ENCODE measurements at places on chromosomes 7 and 10.

- no peak for DNase-seq
These were observed 45.1 kb upstream of the INHBA start for GRCh38 chr7:41747961-41748360.

DNA sequence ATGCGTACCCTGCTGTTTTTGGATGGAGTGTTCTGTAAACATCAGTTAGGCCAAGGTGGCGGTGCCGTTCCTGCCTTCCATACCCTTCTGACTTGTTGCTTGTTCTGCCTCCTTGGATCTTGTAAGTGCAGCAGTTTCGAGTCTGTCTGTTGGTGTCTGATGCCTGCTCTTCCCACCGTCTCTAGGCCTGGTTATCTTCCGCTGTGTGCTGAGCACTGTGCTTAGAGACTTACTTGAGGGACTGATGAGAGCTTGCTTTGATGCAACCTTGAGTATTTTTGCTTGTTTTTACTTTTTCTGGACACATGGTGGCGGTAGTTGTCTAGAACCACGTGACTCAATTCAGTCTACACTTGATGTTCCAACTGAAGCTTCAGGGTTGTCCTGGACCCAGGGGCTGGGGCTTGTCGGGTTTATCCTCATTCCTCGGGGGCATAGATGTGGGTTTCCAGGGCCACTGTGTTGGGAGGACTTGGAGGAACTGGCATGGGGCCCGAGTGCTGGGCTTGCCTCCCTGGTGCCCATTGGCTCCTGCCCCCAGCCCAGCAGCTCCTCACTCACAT lies 14.4 kb upstream of the SPRN start:
- no peak for DNase-seq

GRCh38 chr7:36972140-36972518 lies 247.8 kb upstream of the AOAH start:
- no peak for DNase-seq

DNA sequence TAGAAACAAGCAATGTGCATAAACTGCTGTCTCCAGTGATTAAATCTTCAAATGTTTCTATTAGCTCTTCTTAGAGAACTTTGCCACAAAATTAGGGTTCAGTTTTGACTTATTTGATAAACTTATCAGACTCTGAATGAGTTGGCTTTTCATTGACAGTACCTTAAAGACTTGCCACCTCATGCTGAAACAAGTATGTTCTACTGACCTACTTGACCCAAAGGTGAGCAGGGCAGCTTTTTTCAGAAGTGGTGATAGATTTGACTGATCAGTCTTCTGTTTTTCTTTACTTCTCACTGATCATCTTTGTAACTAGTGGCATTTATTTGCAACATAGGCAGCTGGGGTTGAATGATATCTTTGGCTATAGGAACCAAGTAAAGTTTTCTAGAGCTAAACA lies 7.8 kb downstream of the ZNF277 start:
- DNase-seq = no peak

GRCh38 chr7:38438970-38439369 lies 165.5 kb upstream of the TARP start:
- DNase-seq = no peak

GRCh38 chr10:11074536-11075267 lies 57.0 kb downstream of the CELF2 start:
- no peak for DNase-seq

DNA sequence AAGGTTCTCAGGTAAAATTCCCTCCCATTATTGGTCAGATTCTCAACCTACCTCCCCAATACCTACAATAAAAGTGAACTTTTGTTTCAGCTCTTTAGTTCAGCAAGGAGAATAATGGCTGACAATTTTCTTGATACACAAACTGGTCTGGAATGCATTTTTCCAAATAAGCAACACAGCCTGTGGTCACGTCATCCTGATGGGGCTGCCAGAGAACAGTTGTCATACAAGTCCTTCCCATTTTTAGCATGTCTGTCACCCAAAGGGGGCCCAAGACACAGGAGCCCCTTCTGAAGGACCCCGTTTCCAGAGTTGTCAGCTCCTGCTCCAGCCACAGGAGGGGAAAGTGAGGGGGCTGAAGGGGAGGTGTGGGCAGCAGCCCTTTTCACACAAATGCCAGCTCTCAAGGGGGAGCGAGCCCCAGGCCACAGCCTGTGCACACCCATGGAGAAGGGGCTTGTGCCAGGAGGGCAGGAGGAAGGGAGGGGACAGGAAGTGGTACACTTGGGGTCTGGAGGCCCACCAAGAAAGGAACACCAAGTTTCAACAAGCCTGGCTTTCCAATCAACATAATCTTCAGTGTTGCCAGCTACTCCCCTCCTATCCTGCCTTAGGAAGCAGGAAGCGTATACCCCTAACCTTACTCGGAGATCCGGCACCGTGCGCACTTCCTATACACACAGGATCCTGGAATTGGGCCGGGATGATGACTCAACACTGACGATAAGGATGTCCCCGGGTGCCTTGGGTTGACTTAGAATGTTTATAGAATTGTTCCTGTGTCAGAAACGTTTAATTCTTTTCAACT lies 43.4 kb upstream of the PDLIM1 start:
- no peak for DNase-seq

DNA sequence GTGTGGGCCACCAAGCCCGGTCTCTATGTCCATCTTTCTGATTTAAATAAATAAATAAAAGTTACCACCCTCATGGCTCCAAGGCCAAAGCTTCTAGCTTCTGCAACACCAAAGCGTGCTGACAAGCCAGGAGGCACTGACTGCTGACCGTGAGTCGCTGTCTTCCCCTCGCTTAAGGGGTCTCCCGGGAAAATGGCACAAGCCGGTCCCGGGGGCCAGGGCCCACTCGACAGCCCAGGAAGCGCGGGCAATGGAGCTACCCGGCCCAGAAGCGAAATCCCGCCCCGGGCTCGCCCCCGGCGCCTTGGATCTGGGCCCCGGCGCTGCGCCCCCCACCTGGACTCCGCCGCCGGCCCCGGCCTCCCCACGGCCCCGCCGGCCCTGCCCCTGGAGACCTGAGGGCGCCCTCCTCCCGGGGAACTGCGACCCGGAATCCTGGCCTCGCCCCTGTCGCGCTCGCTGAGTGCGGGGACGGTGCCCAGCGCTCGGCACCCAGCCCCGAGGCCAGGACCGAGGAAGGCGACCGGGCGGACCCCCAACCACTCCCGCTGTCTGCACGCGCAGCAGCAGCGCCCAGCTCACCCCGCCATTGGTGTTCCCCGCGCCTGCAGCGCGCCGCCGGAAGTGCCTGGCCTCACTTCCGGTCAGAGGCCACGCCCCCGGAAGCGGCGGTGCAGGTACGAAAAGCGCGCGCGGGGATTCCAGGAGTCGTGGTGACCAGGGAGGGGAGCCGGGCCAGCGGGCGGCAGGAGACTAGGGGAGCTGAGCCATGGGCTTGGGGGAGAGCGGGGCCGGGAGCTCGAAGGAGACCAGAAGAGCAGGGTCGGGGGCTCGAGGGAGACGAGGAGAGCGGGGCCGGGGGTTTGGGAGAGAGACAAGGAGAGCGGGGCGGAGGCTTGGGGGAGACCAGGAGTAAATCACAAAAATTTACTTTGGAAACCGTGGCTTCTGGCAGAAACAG lies at the start of the genes MRM2 and NUDT1:
TSS of gene MRM2 (minus strand) at position 626 of the 961 bp plus-strand sequence. CDS start at position 590, 36 bp downstream.
TSS of gene NUDT1 (plus strand) at position 647 of the 961 bp plus-strand sequence. CDS start 2,349 bp downstream, outside the sequence.
- peak; percentile 34 for DNase-seq

- DNase-seq = no peak
These were observed 12.8 kb downstream of the SUGCT start for GRCh38 chr7:40147371-40148246.

- no peak for DNase-seq
These were observed 82.5 kb downstream of the ZNF365 start for GRCh38 chr10:62456611-62457101.

- DNase-seq = no peak
These were observed 40.4 kb downstream of the ICA1 start for GRCh38 chr7:8221567-8221966.

DNA sequence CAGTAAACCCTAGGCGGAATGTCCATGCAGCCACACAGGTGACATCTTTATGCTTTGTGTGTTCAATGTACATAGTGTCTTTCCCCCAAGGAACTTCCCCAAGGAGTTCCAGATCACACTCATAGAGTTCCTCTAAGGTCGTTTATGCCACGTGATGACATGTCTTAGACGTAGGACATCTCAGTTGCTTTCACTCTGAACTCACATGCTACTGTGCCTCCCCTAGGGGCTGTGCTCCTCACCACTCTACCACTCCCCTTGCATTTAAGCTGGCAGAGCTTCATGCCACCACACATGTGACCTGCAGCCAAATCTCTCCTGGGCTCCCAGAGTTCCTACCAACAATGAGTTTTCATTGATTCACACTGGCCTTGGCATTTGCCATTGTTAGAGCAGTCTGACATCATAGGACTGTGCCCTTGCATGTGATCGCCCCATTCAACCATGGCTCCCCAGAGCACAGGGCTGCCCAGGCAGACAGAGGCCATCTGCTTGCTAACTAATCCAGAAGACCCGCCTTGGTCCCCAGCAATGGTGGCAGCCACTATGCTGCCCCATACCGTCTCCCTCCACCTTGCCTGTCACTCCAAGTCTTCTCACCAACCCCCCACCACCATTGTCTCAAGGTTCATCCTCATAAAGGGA lies 95.3 kb upstream of the MACROH2A2 start:
- no peak for DNase-seq

GRCh38 chr7:31017721-31018120 lies 34.4 kb upstream of the ADCYAP1R1 start:
- DNase-seq = no peak

- no peak for DNase-seq
These were observed 6.6 kb downstream of the YWHAG start for GRCh38 chr7:76352193-76352592.

DNA sequence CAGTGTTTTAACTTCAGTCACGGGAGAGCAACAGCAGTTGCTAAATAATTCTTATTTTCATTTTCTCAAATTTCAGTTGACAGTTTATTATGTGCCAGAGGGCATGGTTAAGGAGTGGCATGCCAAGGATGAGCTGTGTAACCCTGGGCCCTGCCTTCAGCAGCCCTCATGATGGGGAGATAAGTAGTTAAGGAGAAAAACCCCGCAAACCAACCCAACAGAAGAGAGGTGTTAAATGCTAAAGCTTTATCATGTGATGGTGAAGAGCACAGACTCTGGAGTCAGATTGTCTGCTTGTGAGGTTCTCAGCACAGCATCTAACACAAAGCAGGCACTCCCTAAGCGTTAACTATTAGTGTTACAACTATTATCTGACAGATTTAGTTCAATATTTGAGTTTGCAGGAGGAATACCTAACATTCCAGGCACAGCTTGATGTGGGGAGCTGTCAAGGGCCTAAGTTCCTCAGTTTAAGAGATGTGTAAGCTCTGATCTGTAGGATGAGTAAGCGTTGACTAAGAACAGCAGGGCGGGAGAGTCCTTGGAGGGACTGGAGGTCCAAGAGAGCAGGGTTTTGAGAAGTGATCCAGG lies 29.6 kb downstream of the STAM start:
- no peak for DNase-seq

GRCh38 chr10:123651421-123652047 lies 14.6 kb upstream of the GPR26 start:
- DNase-seq = no peak

DNA sequence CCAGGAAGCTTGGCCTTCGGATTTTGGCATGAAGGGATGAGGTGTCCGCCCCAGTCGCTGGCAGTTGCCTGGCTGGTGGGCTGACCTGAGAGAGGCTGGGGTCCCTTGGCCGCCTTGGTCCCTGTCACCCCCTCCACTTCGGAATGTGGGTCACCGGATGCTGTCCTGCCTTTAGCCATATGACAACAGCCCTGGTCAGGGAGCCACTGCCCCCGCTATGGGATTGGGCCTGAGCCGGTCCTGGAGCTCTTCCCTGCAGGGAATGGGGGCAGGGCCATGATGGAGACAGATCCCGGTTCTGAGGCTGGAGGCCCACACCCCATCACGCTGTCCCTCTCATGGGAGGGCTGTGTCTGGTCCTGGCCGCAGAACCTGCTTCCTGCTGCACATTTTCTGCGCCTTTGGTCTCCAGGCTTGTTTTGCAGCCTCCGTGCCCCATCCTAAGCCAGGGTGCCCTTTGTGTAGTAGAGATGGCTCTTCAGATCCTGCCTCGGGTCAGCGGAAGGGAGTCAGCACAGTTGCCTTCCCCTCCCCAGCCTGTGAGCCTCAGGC lies 22.6 kb downstream of the PFKFB3 start:
- DNase-seq = no peak

Data from stimulated activated CD4-positive, alpha-beta T cell treated with anti-CD3 and anti-CD28 coated beads, TNF-alpha, amount 100 ng/mL, for 1 hour (primary cell).